ENCODE measurements at places on chromosomes 7 and 10.

- DNase-seq = peak; percentile 41
Observed at GRCh38 chr10:5890452-5890915, 441 bp downstream of the FBH1 start.

DNA sequence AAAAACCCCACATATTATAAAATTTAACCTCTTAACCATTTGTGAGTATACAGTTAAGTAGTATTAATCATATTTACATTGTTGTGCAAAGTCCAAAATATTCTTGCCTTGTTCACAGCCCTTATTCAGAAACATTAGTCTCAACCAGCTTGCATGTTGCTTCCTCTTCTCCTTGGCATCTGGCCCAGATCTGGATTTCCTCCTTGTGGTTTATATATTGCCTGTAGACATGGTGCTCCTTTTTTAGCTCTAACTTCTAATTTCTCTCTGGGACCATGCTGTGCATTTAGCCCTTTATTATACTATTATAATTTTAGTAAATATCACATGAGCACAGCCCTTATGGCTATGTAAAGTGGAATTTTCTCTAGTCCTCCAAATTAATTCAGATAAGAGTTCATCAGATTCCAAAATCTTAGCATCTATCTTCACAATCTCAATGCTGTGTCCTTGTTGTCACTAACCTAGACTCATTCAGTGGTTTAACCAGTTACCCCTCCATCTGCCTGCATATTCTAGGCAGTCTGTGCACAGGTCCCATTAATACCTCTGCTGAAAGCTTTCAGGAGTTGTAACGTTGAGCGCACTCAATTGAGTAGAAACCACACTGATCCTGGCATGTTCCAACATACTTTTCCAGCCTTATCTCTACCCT is 7.9 kb downstream of the CPED1 start:
- no peak for DNase-seq

DNA sequence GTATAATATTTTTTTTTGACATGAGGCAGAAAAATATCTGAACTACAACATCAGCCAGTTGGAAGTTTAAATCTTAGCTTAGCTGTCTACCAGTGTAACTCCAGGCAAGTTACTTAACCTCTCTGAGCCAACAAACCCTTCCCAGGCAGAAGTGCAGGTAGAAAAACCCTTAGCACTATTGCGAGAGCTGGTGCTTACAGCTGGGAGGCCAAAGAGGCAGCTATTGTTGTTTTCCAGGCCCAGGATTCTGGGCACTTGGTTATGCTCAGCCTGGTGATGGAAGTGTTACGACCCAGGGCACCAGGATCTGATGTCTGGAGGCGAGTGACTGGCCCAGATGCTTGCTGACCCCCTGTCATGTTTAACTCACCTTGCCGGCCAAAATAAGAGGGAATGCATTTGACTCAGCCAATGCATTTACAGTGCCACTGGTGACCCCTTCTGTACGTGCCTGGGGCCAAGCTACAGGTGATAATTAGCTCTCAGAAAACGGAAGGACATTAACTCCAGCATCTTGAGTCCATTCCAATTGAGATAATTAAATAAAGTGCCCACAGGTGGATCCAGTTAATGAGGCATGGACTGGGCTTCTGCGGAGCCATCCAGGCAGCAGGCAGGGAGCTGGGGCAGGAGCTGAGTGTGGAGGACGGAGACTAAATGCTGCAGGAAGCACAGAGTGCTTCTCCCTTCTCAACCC is 126.5 kb upstream of the HABP2 start:
- DNase-seq = no peak

- no peak for DNase-seq
Observed at GRCh38 chr7:155834486-155835048, 22.3 kb upstream of the SHH start.

GRCh38 chr7:150955519-150956394 is 22.4 kb downstream of the KCNH2 start:
- DNase-seq = no peak

All from activated T-cell treated with anti-CD3 and anti-CD28 coated beads, Interleukin-2, amount 50 U/mL, for 72 hours (primary cell).